Heart right ventricle (tissue), 16 donors: ENCODE measurements at places on chromosomes 6 and 20.

DNA sequence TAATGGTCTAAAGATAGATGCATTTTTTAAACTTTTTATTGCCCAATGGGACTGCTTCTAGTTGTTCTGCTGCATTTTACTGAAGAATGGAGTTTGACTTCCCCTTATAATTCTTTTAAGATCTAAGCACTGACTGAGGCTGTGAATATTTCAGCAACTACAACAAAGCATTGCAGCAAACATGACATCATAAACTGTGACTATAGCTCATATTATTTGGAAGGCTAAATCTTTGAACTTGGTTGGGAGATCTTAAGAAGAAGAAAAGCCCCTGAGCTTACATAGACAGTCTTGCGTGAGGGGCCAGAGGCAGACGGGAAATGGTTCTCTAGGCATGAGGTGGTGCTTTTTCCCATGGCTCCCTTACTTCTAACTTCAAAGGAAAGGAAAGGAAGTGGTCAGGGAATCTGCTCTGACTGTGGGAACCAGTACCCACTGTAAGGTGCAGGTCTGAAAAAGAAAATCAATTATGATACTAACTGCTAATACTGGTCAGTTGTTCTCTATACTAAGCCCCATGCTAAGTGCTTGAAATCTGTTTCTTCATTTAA lies 14.8 kb downstream of the HEY2 start:
- DNase-seq = no peak

- no peak for DNase-seq
Observed at GRCh38 chr6:81553216-81553615, 199.3 kb downstream of the TENT5A start.

DNA sequence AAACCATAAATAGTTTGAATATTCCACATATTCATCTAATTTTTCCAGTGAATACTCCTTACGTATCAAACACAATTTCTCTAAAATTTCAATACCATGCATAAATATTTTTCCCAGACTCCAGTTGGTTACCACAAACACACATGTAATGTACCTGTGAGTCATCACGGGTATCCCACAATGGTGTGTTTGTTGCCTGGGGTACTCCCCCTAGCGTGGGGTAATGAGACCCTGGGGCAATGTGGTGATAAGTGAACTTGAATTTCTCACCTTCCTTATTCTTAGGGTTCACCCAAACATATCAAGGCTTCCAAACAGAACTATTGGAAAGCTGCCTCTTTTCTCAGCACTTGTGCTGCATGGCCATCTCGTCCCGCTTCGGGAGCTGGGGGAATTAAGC lies 51.0 kb downstream of the STX7 start:
- DNase-seq = no peak

- DNase-seq = no peak
Observed at GRCh38 chr20:12838261-12838866, 170.4 kb upstream of the SPTLC3 start.

GRCh38 chr6:165042912-165043311 lies 266.5 kb downstream of the C6orf118 start:
- no peak for DNase-seq

DNA sequence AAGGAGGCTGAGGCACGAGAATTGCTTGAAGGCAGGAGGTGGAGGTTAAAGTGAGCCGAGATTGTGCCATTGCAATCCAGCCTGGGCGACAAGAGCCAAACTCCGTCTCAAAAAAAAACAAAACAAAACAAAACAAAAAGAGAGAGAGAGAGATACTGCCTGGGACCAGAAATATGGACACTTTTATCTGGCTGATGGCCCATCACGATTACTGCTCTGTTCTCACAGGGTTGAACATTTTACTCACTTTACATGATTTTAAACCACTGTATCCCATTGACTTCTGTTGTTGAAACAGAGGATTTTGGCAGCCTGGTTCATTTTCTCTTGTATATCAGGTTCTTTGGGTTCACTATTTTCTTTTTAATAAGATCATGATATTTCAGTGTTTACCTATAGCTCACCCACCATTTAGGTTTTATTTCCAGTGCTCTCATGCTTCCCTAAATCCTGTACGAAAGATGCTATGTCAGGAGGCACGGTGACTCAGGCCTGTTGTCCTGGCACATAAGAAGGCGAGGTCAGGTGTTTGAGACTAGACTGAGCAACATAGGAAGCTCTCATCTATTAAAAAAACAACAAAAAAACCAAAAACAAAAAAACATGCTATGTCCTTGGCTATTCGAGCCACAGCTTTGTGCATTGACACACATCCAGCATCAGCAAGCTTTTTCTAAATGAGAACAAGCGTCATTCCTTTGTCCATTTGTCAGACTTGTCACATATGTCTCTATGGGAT lies 34.5 kb upstream of the RREB1 start:
- no peak for DNase-seq

- no peak for DNase-seq
Observed at GRCh38 chr6:42742116-42742894, 3.6 kb downstream of the TBCC start.

DNA sequence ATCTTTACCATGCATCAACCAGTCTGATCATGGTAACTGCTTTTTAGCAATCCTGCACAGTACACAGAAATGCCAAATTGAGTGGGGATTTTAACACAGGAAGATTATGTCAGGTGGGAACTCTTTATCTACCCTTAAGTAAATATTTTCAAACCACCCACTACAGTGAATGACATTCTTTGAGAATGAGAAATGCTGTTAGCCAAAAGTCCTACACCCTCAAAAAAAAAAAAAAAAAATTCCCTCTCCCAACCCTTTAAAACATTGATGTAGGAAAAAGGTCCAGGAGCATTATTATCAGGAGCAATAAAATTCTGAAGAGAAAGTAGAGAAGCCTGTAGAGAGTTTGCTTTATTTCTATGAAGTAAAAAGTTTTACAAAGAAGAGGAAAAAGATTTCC lies 307.2 kb upstream of the THEMIS start:
- no peak for DNase-seq

DNA sequence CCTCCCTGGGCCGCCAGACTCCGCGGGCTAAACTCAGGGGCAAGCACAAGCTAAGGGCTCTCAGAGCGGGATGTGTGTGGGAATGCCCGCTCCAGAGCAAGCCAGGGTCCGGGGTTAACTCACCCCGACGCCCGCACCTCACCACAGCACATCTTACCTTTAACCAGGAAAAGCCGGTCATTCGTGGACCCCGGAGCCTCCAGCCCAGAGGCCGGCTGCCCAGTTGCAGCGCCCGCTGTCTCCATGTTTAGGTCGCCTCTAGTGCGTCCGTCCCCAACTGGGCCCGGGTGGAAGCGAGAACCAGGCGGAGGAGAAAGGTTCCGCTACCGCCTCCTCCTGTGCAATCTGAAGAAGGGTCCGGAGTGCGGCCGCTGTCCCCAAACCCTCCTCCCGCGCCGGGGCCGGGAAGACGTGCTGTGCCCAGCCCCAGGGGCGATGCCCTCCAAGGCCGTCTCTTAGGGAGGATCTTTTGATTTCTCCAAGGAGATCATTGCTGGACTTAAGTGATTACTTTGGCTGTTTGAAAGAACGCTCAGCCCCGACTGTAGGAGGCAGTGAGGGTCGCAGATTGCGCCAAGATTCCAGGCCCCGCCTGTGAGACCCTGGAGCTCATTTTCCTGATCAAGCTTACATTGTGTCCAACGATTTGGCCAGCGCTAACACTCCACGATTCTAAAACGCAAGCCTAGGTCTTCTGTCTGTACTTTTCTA lies at the start of gene TMEM242:
TSS of gene TMEM242 (minus strand) at position 265 of the 711 bp plus-strand sequence. CDS start at position 245, 20 bp downstream.
- peak; percentile 92 for DNase-seq
